ENCODE measurements at places on chromosomes 4 and X. TPM values are rescaled to one million over a fixed set of nuclear protein-coding genes. Genes with fewer than 3 reads are reported as not detected.

The NHS gene
- under 0.01 TPM for total RNA-seq

The PCYT1B gene
- total RNA-seq, result 0.97 TPM

The C4orf51 gene
- total RNA-seq, result not detected

The AGTR2 gene
- not detected for total RNA-seq

The PDLIM3 gene
- 121 TPM for total RNA-seq

The MAGEA2B gene
- total RNA-seq, result not detected

The AASDH gene
- total RNA-seq, result 7.9 TPM

All from cardiac atrium fibroblast (primary cell).